ENCODE measurements at places on chromosomes 11 and 22.

- no peak for DNase-seq
Observed at GRCh38 chr11:7668911-7669310, 4.4 kb downstream of the CYB5R2 start.

GRCh38 chr11:128416976-128417375, 170.4 kb downstream of the ETS1 start:
- no peak for DNase-seq

- DNase-seq = no peak
Observed at GRCh38 chr22:27196606-27197005, 539.2 kb downstream of the MIAT start.

GRCh38 chr22:17911887-17912286, 112.5 kb downstream of the MICAL3 start:
- DNase-seq = no peak

DNA sequence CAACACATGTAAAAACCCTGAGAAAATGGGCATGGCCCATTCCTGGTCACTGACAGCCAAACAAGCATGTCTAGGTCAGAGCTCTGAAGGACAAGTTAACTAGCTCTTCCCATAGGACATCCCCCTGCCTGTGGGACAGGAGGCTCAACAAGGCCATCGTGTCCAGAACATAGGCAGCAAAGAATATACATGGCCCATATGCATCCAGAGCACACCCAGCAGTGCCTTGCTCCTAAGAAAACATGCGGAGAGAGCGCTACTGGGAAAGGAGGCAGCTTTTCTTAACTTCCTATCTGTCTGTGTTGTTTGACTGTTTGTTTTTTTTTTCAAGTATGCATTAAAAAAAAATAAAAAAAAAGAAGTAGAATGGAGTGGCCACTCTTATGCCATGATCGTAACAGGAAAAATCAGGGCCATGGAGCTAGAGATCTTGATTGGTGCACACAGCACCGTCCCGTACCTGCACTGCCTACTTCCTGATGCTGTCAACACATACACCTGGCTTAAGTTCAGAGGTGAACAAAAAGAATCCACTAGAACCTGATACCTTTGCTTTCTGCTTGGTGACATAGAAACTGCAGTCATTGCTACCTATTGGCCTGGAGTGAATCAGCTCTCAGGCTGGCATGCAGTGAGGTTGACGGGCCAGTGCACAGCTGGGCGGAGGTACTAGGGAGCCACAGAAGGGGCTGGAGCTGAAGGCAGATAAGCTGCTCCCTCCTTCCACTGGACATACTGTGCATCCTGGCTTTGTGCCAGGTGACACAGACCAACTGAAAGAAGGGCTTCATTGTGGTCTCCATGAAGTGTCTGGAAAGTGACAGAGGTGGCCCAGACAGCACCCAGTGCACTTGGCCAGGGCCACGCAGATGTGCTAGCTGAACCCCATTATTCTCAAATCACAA, 11.9 kb downstream of the UFD1 start:
- no peak for DNase-seq

GRCh38 chr11:117535850-117536411, 208.3 kb downstream of the CEP164 start:
- no peak for DNase-seq

- DNase-seq = no peak
Observed at GRCh38 chr11:469684-470560, 19.8 kb downstream of the PTDSS2 start.

DNA sequence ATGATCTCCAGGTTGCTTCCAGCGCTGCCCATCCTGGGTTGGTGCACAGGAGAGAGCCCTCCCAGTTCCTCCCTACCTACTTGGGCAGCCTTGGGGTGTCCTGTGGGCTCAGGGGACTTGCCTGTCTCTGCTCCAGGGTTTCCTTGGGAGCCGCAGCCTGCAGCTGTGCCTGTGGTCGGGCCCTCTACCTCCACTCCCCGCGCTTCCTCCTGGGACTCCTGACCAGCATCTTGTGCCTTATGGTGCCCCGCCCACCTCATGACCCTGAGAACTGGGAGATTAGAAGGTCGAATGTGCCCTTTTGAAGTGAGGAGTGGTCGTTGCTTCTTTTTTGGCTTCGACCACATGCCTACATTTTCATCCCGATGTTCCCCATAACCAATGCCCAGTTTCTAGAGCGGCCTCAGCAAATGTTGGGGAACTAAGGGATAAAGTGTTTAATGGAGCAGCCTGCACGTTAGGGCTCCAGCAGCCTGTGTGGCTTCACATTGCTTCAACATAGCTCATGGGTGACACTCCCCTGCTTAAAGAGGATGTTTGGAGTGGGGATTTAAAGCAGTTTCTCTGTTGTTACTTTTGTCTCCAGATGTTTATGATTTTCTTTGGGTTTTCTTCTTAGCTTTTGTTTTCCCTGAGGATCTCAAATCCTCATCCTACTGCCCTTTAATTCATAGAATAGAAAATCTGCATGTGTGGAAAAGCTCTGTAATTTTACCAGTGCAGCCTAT, 248.8 kb downstream of the TBC1D22A start:
- DNase-seq = no peak

DNA sequence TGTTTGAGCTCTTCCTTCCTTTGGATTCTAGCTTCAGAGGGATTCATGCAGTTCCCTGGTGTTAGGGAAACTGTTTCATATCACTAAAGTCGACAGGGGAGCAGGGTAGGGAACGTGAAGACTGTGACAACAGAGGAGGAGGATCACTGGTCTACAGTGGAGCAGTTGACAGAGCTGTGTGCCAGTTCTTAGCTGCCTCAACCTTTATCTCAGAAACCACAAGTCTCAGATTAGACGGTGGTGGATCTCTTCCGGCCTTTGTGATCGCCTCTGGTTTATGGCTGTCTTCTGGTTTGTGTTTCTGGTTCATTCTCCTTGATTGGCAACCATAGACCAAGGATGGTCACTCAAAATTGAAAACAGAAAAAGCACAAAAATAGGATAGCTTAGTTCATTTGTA, 538.9 kb upstream of the API5 start:
- DNase-seq = no peak

Measured in NCI-H2107 (cell line).